DND-41 (cell line): ENCODE measurements at places on chromosomes 2 and 18.

DNA sequence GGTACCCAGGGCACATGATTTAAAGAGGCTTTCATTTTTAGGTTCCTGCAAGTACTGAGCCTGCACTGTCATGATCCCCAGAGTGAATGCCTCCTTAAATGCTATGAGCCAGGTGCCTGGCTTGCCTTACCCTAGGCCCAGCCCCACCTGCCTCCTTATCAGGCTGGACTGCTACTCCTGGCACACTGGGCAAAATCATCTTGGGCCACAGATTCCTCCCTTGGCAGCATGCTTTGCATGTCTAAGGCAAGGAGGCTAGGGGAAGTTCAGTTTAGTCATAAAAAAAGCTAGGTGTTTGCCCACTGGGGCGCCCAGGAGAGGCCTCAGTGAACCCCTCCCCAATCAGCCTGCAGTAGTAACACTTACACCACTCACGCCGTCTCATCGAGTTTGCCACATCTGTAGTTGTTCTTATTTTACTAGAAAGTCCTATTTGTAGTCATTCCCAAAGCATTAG lies 45.1 kb downstream of the LBH start:
- no peak for DNase-seq

- no peak for DNase-seq
Observed at GRCh38 chr2:47083005-47083404, 72.1 kb downstream of the STPG4 start.

DNA sequence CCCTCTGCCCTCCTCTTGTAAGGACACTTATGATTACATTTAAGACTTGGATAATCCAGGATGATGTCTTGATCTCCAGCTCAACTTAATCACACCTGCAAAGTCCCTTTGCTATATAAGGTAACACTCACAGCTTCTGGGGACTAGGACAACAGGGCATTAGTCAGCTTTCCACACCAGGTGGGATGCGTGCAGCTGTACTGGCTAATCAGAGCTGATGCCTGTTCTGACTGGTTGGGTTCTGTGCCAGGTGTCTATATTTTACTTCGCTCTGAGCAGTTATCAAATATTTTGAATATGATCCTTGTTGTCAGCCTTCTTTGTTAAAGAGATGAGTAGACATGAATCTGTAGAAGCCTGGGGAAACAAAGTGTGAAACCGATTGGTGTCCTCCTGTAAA lies 115.5 kb upstream of the ATP8B1 start:
- no peak for DNase-seq

DNA sequence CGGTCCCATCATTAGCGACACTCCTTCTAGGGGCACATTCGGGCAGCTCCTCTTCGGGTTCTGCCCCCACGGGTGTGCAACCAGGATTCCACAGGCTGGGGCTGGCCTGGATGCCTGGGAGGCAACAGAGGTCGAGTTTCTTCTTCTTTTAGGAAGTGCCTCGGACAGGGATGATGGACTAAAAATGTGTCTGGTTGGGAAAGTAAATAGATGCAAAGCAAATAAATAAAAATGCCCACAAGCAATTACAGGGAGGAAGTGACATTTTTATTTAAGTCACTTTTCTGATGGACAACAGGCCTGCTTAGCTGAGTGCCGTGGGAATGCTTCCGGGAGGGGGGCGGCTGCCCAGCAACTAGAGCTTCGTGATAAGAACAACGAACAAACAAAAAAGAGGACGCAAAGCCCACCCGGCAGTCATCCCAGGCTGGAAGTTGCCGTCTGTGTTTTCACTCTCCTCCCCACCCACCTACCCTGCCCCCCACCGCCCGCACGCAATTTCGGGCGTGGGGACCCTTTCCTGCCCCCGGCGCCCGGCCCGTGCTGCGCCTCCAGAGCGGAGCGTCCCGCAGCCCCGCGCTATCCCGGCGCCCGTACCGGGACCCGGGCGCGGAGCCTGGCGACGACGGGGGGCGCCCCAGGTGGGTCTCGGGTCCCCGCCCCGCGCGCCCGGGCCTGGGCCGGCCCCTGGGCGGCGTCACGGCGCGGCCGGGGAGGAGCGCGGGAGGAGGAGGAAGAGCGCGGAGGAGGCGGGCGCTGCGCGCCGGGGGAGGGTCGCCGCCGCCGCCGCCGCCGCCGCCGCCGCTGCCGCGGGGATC lies 412 bp upstream of the NCK2 start:
- DNase-seq, result peak; percentile 75

DNA sequence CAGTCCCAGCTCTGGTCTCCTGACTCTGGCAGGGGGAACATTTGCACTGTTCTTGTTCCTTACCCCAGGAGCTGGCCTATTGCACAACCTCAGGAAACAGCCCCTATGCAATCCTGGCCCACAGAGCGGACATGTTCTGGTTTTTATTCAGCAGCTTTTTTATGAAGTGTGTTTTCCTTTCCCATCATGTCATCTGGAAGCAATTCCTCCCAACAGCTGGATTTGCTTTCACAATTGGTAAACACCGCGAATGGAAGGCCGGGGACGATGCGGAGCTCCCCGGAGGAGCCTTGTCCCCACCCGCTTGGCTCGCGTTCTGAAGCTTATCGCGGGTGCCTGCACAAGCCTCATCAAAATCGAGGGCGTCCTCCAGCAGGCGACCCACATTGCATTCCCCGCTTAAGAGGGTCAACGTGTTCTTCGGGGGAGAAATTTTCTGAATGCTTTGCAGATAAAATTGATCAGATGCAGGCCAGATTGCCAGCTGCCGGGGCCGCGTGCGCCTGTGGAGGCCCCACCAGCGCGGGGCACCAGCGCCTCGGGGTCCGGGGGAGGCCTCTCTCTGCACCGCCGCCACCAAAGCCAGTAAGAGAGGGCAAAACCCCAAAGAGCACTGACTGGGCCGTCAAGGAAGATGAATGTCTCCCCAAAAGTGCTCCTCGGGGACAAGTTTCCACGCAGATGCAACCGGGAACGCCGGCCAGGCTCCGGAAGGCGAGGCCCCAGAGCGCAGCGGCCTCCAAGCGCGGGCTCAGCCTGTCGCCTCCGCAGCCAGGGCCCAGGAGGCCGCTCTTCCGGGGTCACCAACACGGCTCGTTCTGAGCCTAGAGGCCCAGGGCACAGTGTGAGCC lies 60.3 kb upstream of the SP3 start:
- DNase-seq, result no peak

- DNase-seq, result no peak
Observed at GRCh38 chr2:157858846-157859245, 17.3 kb downstream of the ACVR1 start.

GRCh38 chr2:99139003-99139402 lies 2.5 kb upstream of the C2orf15 start:
- DNase-seq, result no peak

DNA sequence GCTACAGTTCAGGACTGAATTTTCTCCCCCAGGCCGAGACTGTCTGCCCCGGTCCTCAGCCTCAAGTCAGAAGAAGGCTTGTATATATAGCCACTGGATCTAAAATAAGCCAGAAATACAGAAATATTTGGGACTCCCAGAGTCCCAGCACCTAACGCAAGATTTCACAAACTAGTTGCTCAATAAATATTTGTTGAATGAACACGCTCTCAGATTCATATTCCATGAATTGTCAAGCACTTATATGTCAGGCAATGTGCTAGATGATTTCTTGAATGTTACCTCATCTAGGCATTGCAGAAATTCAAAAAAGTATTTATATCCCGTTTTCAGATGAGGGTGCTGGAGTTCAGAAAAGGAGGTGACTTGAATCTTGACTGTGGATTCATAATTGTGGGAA lies 163.7 kb upstream of the KLHL29 start:
- DNase-seq, result no peak

DNA sequence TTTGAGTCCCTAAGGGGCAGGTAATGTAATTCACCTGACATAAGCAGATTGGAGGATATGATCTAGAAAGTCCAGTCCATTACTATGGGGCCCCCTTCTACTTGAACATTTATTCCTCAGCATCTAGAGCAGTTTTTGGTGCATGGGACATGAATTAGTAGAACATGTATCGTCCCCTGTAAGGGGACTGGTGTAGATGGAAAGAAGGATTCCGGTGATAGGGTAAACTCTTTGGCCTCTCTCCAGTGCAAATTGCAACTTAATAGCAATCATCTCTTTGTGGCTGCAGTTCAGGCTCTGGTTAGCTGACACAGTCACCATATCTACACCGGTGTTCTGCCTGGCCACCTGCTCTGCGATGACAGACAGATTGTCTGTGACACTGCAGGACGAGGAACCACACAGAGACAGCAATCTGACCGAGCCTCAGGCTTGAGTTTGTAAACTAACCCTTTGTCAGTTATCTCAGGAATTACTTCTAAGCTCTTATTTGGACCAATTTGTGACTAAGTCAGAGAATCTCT lies 6.4 kb upstream of the SLC8A1 start:
- no peak for DNase-seq

GRCh38 chr2:223058952-223059716 lies 7.1 kb downstream of the KCNE4 start:
- DNase-seq, result no peak

GRCh38 chr18:23115683-23116096 lies 19.6 kb upstream of the CABLES1 start:
- no peak for DNase-seq

DNA sequence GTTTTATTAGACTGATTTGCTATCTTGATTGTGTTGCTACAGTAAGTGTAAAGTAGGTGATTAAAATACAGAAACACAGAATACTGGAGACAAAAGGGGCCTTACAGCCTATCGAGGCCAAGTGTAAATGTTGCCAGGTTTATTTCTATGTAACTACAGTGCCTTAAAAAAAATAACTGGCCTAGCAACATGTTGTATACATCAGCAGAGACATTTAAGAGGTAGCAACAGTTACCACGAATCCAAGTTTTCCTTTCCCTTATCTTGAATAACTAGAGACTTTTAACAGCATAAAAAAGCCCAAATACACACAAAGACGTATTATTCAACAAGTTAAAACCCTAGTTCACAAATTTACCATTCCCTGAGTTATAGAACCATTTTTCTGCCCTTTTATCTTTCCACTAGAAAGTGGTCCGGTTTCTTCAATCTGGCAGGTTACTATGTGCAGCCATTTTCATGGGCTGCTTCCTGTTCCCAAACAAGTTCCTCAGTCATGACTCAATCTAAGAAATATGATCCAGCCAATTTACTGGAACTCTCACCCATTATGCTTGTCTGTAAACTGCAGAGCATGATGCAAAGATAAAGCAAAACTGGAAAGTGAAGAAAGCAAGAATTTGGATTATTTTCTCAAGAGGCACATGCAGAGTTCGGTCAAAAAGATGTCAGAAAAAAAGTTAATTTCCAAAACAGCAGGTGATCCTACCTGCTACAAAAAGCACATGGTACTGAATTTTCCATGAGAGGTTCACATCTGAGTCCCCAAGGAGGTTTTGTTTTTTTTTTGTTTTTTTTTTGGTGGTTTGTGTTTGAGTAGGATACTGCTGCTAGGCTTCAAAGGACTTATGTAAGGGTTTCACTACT lies 22.2 kb downstream of the NFE2L2 start:
- no peak for DNase-seq

- DNase-seq, result no peak
Observed at GRCh38 chr2:120439067-120439368, 93.1 kb downstream of the INHBB start.

DNA sequence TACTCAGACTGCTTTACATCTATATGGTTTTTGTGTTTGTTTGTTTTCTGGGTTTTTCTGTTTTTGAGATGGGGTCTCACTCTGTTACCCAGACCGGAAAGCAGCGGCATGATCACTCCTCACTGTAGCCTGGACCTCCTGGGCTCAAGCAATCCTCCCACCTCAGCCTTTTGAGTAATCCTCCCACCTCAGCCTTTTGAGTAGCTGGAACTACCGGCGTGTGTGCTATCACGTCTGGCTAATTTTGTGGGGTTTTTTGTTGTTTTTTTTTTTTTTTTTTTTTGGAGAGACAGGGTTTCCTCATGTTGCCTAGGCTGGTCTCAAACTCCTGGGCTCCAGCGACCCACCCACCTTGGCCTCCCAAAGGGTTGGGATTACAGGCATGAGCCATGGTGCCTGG lies 9.1 kb downstream of the MAP3K2 start:
- no peak for DNase-seq

DNA sequence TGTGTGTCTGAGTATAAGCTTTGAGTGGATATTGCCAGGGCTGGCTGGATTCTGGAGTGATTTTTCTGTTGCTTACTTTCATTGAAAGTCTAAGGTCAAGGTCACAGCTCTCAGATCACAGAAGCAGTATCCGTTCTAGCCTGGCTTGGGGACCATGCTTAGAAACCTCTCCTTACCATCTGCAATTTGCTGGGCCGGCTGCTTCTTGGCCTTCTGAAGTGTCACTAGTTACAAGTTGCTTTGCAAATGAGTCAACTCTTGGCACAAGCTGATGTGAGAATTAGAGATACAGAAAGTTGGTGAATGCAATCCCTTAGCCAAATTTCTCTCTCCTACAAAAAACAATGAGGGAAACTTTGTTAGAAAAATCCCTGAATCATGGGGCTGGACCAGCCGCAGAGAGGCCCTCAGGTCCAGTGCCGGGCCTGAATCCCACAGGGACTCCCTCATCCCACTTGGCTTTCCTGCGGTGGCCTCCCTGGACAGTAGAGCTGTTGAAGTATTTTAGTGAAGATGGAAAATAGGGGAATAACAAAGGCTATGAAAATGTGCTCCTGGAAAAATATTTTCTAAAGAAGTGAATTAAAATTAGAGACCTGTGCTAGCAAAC lies 92.7 kb upstream of the CNGA3 start:
- DNase-seq, result no peak

DNA sequence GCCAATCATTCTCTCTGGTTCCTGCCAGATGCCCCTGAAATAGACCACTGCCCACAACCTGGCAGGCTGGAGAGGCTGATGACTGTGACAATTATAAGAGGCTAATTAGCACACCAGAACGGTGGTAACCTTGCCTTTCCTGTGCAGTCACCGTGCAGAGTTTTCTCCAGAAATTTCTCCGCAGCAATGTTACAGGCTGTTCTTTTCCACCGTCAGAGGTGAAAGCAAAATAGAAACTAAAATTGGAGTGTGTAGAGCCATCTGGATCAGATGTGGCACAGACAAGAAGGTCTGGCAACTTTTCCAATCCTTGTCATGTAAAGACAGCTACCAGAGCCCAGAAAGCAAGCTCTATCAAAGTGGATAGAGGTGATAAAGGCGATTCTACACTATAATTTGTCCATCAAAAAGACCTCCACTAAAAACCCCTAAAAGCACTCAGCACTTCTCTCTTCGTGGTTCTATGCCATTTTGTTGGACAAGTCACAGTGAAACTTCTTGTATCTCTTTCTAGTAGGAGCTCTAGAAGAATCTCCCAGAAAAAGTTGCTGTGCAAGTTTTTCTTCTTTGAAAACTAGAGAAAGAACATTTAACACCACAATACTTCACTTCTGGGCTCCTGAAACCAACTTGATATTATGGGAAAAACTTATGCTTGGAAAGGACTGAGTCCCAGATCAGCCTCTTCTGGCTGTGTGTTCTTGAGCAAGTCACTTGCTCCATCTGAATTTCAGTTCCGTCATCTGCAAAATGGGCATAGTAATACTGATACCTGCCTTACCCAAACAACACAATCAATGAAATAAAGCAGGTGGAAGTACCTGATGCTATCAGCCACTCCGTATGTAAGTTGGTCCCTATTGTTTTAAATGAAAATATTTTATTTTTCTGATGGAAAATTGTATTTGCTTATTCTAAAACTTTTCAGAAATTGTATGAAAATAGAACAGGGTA lies 295.6 kb upstream of the DLGAP1 start:
- no peak for DNase-seq
